Articular chondrocyte of knee joint (primary cell): ENCODE measurements at places on chromosomes 4 and X. TPM values are rescaled to one million over a fixed set of nuclear protein-coding genes. Genes with fewer than 3 reads are reported as not detected.

Gene ARHGAP24
- 19.8 and 20.0 TPM in 2 replicates for total RNA-seq

Gene CENPI
- total RNA-seq, result 8.5 and 13.0 TPM in 2 replicates

Gene TCP11X2
- total RNA-seq, result not detected in 2 replicates

Gene EPGN
- 0.13 and 3.4 TPM in 2 replicates for total RNA-seq

Gene UTP3
- total RNA-seq, result 17.9 and 19.2 TPM in 2 replicates

Gene CCDC160
- not detected in 2 replicates for total RNA-seq
